Endothelial cell (in vitro differentiated cells): ENCODE measurements at places on chromosomes 7 and 10.

- DNase-seq: no peak
- H3K36me3 ChIP-seq: no peaks in the 10 kb centered on the region
- H3K27ac ChIP-seq: no peak overlapping the region
- H3K27me3 ChIP-seq: no peaks in the 10 kb centered on the region
- peaks cover 13% of the 10 kb centered on the region for H3K4me1 ChIP-seq
Observed at GRCh38 chr7:69435711-69436110, 162.6 kb upstream of the AUTS2 start.

DNA sequence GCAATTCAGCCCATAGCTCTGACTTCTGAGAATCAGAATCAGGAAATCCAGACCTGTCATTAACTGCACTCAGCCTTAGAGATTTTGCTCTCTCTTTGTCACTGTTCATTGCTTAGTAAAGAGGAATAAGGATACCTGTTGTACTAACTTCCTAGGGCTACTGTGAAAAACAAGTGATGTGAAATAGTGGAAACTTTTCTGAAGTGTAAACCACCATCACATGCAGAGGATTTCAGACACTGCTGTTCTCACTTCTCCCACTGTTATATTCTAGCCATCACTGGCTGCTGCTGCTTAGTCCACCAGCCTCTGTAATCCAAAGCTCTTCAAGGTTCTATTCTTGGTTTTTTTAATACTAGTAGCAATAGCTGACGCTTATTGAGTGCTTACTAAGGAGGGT lies 129.6 kb upstream of the CCDC6 start:
- no peaks in the 10 kb centered on the region for H3K36me3 ChIP-seq
- no peaks in the 10 kb centered on the region for H3K4me1 ChIP-seq
- H3K4me3 ChIP-seq: no peak overlapping the region
- no peaks in the 10 kb centered on the region for H3K27me3 ChIP-seq
- no peak overlapping the region for H3K27ac ChIP-seq

GRCh38 chr7:152910545-152911225 lies 151.1 kb downstream of the ACTR3B start:
- no peaks in the 10 kb centered on the region for H3K27me3 ChIP-seq
- DNase-seq: no peak
- H3K4me1 ChIP-seq: no peaks in the 10 kb centered on the region
- no peaks in the 10 kb centered on the region for H3K36me3 ChIP-seq
- no peak overlapping the region for H3K27ac ChIP-seq

GRCh38 chr7:114835303-114835702 lies 86.6 kb upstream of the MDFIC start:
- DNase-seq: no peak
- no peak overlapping the region for H3K27ac ChIP-seq
- H3K27me3 ChIP-seq: no peaks in the 10 kb centered on the region
- no peak overlapping the region for H3K4me3 ChIP-seq
- no peaks in the 10 kb centered on the region for H3K36me3 ChIP-seq

- H3K4me1 ChIP-seq: peaks cover 2% of the 10 kb centered on the region
- no peaks in the 10 kb centered on the region for H3K36me3 ChIP-seq
- peaks cover 1% of the 10 kb centered on the region for H3K27me3 ChIP-seq
Observed at GRCh38 chr7:132009778-132010177, 453.4 kb upstream of the PODXL start.

- no peak overlapping the region for H3K27ac ChIP-seq
- H3K27me3 ChIP-seq: peaks cover 3% of the 10 kb centered on the region
- H3K36me3 ChIP-seq: peaks cover 11% of the 10 kb centered on the region
- DNase-seq: no peak
Observed at GRCh38 chr10:113000442-113000841, 50.4 kb downstream of the TCF7L2 start.

- H3K27ac ChIP-seq: no peak overlapping the region
- peaks cover 2% of the 10 kb centered on the region for H3K27me3 ChIP-seq
- no peak overlapping the region for H3K4me3 ChIP-seq
- H3K4me1 ChIP-seq: no peaks in the 10 kb centered on the region
Observed at GRCh38 chr10:128263891-128264688, 137.9 kb upstream of the MKI67 start.

DNA sequence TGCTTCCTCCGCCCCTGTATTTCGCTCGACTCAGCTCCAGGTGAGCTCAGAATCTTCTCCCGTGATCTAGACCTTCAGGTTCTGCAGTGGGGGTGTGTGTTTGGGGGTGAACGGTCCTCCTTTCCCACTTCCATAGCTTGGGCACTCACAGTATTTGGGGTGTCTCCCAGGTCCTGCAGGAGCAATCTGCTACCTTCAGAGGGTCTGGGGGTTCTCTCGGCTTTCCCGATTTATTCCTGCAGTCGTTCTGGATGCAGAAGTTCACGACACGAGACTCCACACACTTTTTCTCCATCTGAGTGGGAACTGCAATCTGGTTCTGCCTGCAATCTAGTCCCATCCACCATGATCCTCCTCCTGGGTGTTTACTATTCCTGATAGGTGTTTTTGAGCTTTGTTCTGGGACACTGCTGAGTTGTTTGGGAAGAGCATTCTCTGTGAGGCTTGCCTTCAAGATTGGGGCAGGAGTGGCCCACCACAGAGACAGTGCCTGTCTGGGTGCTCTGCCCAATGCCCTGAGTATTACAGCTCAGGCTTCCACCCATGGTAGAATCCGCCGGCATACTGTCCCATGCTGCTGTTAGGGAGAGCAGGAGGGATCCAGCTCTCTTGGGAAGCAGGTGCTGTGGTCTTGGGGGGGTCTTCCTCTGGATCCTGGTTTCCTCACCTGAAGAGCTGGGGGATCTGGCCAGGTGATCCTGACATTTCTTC lies 29.8 kb downstream of the JAKMIP3 start:
- H3K27ac ChIP-seq: no peak overlapping the region
- no peaks in the 10 kb centered on the region for H3K4me1 ChIP-seq
- H3K27me3 ChIP-seq: peaks cover 2% of the 10 kb centered on the region
- H3K4me3 ChIP-seq: no peak overlapping the region
- no peak for DNase-seq
- no peaks in the 10 kb centered on the region for H3K36me3 ChIP-seq

DNA sequence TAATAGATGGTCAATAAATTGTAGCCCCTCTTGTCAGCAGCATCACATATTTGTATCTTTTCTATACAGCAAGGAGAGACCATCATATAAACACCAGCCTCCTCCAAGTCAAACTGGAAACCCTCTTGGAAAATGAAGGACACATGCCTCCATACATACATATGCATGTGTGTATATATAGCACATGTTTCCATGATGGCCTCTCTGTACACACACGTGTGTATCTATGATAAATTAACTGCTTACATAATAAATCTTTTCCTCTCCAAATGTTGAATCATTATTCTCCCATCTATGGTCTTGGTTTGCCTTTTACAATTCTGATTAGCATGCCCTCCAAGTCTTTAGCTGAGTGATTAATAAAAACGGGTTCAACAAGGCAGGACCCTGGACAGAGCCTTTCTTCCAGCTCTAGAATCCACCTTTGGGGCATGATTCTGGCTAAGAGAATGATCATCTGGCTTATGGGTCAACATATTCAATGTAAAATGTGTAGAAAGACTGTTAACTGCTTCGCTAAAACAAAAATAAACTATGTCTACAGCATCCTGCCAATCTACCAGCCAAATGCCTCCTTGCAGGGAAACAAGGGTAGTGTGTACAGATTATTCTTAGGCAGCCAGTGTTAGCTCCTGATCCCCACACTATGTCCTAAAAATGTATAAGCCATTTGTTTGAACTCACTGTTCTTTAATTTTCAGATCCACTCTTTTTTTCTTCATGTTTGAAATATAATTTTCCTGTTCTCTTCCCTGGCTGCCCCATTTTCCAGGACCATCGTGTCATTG lies 70.0 kb downstream of the CRTAC1 start:
- H3K4me3 ChIP-seq: no peak overlapping the region
- H3K27ac ChIP-seq: no peak overlapping the region
- no peak for DNase-seq
- H3K4me1 ChIP-seq: no peaks in the 10 kb centered on the region
- peaks cover 1% of the 10 kb centered on the region for H3K27me3 ChIP-seq
- H3K36me3 ChIP-seq: no peaks in the 10 kb centered on the region

DNA sequence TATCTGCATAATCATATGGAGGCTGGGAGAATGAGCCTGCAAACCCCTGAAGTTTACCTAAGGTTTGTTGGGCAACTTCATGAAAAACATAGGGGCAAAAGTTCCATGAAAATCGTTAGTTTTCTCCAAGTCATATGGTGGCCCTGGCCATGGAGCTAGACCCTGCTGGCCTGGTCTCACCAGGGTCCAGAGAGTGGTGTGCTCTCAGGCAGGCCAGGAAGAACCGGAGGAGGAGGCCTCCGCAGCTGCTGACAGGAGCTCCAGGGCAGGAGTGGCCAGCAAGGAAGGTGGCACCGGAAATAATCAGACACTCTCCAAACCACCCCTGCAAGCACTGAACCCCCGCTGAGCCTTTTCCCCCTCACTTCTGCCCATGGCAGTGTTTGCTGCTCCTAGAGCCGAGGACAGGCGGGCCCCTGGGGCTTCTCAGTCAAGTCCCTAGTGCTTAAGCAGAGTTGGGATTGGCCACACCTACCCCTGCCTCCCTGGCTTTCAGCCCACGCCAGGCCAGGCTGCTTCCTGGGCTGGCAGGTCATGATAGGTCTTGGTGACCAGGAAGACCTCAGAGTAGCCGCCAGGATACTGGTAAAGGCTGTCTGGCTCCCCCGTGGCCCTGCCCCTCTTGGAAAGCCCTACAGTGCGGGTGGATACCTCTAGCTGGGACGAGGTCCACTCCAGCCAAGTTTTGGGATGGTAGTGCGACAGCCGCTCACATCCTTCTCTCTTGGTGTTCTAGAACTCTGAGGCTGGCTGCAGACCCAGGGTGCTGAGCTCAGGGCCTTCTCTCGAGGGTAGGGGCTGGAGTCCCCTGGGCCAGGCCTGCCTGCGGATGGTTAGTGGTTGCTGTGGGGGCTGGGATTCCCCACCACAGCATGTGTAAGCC lies 242.8 kb downstream of the MGMT start:
- peaks cover 7% of the 10 kb centered on the region for H3K36me3 ChIP-seq
- no peak overlapping the region for H3K27ac ChIP-seq
- peaks cover 5% of the 10 kb centered on the region for H3K27me3 ChIP-seq
- no peak for DNase-seq
- H3K4me3 ChIP-seq: no peak overlapping the region

GRCh38 chr10:75398200-75398691 lies 3.3 kb downstream of the ZNF503 start:
- no peak overlapping the region for H3K27ac ChIP-seq
- peak overlapping the region; percentile 67 for H3K4me3 ChIP-seq
- H3K27me3 ChIP-seq: peaks cover 31% of the 10 kb centered on the region
- no peak for DNase-seq
- H3K4me1 ChIP-seq: peaks cover 19% of the 10 kb centered on the region
- H3K36me3 ChIP-seq: peaks cover 18% of the 10 kb centered on the region

DNA sequence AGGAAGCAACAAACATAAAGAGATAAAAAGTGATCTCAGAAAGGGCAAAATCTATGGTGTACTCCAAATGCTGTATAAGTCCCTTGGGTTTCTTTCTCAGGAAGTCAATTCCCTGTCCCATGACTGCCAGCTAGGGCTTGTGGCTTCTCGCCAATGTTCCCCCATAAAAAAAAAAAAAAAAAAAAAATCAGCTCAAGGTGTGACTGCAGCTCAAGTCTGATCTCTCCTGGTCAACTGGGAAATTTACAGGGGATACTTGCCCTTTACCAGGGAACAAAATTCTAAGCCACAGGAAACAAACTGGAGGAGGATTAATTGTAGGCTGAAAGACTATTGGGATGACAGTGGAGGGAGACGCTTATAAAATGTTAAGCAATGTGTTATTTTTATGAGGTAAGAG lies 76.0 kb downstream of the PCGF5 start:
- DNase-seq: no peak
- no peak overlapping the region for H3K4me3 ChIP-seq
- H3K27ac ChIP-seq: no peak overlapping the region
- H3K4me1 ChIP-seq: peaks cover 4% of the 10 kb centered on the region

DNA sequence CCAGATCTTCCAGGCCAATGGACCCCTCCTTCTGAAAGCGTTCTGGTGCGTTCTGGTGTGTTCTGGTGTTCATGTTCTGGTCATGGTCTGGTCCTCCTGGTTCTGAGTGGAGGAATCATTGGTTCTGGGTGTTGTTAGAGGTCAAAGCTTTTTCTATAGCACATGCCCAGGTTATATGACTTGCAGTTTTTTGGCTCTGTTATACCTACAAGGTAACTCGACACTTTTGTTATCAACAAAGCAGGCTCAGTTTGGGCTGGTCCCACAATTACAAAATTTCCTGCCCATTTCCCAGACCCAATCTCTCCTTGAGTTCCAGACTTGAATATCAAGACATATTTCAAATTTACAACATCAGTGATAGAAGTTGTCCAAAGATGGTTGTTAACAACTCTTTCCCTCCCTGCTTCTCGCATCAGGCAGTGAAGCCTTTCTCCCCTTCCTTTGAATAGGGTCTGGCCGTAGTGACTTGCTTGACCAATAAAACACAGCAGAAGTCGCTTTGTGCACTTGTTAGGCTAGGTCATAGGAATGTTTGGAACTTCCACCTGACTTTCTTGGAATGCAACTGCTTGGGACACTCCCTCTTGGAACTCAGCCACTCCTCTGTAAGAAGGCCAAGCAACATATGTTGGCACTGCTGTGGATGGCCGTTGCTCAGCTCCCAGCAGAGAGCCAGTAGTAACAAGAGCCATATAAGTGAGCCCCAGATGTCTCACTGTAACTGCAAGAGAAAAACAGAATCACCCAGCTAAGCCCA lies 83.1 kb upstream of the STEAP1B start:
- no peak overlapping the region for H3K4me3 ChIP-seq
- DNase-seq: no peak
- no peak overlapping the region for H3K27ac ChIP-seq
- H3K27me3 ChIP-seq: no peaks in the 10 kb centered on the region

- H3K4me1 ChIP-seq: no peaks in the 10 kb centered on the region
- H3K27me3 ChIP-seq: no peaks in the 10 kb centered on the region
- peaks cover 3% of the 10 kb centered on the region for H3K36me3 ChIP-seq
- no peak overlapping the region for H3K4me3 ChIP-seq
- no peak for DNase-seq
Observed at GRCh38 chr10:88642963-88643362, 21.3 kb upstream of the LIPF start.

DNA sequence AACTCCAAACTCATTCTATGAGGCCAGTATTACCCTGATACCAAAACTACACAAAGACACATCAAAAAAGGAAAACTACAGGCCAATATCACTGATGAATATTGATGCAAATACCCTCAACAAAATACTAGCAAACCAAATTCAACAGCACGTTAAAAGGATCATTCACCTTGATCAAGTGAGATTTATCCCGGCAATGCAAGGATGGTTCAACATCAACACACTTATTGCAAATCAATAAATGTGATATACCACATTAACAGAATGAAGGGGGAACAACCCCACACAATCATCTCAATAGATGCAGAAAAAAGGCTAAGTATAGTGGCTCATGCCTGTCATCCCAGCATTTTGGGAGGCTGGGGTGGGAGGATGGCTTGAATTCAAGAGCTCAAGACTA lies 19.9 kb downstream of the IDE start:
- no peak overlapping the region for H3K27ac ChIP-seq
- peaks cover 38% of the 10 kb centered on the region for H3K36me3 ChIP-seq
- DNase-seq: no peak

- peaks cover 3% of the 10 kb centered on the region for H3K36me3 ChIP-seq
- peak overlapping the region; percentile 9 for H3K27ac ChIP-seq
- H3K4me3 ChIP-seq: no peak overlapping the region
- peaks cover 3% of the 10 kb centered on the region for H3K27me3 ChIP-seq
- no peak for DNase-seq
- H3K4me1 ChIP-seq: peaks cover 7% of the 10 kb centered on the region
Observed at GRCh38 chr7:44625526-44626471, 19.4 kb downstream of the OGDH start.

GRCh38 chr10:33889371-33889770 lies 554.9 kb upstream of the NRP1 start:
- no peaks in the 10 kb centered on the region for H3K36me3 ChIP-seq
- H3K4me3 ChIP-seq: no peak overlapping the region
- H3K27ac ChIP-seq: no peak overlapping the region
- peaks cover 10% of the 10 kb centered on the region for H3K4me1 ChIP-seq
